H9 (cell line): ENCODE measurements at places on chromosomes 2 and 18. TPM values are rescaled to one million over a fixed set of nuclear protein-coding genes. Genes with fewer than 3 reads are reported as not detected.

DNA sequence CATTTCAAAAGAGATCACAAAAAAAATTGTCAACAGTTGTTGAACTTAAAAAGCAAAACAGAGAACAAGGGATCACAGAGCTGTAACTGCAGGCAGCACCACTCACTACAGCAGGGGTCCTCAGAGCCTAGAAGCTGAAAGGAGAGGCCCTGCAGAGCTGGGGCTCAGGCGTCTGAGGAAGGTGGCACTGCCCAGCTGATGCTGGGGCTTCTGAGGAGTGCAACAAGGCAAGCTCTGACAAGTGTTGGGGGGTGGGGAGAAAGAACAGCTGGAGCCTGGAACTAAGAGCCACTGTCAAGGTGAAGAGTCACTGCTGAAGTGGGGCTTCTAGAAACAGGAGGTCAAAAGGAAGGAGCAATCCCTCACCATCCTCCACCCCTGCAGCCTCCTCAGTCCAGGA, 46.2 kb downstream of the FTCDNL1 start:
- DNase-seq, result peak; percentile 40

- DNase-seq, result peak; percentile 47
Observed at GRCh38 chr2:170502361-170503130, 212.6 kb upstream of the SP5 start.

DNA sequence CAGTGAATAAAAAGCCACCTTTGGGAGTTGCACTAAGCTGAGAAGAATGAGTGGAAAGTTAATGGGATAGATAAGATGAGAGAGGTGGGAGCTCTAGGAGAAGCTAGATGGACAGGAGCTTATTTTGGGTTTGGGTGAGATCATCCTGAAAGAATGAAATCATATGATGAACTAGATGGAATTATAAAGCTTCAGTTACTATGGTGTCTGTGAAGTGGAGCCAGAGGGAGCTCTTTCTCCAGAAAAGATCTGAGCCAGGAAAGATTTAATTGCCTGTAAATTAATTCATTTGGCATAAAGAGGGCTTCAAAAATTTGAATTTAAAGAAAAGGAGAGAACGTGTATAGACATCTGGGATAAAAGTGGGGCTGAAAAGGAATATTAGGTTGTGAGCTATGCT, 10.3 kb downstream of the DNAH6 start:
- DNase-seq, result no peak

DNA sequence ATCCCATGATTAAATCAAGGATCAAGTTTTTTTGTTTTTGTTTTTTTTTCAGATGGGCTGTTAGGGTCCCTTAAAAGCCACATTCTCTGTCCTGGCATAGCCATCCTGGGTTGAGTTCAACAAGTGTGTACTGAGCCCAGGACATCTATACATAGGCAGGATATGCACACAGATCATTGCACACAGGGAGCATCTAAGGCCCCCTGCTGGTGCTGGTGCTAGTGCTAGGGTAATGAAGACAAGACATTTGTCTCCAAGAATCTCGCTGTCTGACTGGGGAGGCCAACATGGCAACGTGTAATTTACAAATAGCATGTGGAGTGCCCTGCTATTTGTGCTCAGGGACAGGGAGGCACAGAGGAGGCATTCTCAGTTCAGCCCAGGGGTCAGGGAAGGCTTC, 124.5 kb downstream of the VAPA start:
- no peak for DNase-seq

Gene HTR2B
- not detected in 2 replicates for total RNA-seq

GRCh38 chr2:143645921-143646645, 516.9 kb downstream of the ARHGAP15 start:
- DNase-seq, result no peak

DNA sequence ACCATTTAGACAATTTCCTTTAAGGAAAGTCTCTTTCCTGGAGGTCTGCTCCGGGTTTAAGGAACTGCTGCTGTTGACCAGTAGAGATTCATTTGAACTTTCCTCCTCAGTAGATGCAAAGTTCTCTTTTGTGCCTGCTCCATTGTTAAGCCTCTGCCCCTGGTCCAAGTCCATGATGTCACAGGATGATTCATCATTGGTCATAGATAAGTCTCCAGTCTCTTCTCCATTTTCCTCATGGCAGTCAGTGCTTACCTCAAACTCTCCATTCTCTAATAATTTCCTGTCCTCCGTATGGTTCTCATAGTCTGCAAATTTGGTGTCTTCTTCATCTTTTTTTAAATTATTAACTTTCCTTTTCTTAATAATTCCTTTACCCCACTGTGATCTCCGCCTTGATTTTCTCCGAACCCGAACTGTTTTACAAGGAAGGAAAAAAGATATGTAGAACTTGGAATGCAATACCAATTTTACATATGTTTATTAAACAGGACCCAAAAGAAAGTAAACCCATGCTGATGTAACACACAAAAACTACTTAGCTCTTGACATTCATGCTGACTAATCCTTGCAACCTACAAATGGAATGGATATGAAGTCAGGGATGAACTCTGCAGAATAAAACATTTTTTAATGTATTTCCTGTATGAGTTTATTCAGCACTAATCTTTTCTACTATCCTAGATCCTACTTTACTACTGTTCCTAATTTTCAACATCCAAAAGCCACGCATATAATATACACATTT, 169.1 kb downstream of the ATAD2B start:
- no peak for DNase-seq

DNA sequence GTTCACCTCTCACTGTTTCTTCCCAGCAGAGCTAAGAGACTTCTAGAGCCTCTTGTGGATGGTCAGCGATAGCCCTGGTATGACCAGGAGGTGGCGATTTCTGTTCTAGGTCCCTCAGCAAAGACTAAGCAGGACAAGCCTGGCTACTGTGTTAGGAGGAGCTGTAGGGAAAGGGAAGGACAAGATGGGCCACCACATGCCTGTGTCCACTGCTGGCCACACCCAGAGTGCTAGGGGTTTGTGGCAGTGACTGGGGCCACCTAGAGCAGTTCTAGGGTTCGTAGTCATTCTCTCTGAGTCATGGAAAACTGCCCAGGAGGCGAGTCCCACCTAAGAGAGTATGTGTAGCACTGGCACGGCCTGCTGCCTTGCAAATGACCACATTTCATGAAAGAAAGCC, 179.4 kb downstream of the ALPK2 start:
- peak; percentile 48 for DNase-seq

Gene TXNDC2
- 0.28 TPM in 1 of 2 replicates, not detected in the other for total RNA-seq

Gene APLF
- total RNA-seq, result 3.6 and 3.7 TPM in 2 replicates

Gene TNS1
- 3.2 and 3.4 TPM in 2 replicates for total RNA-seq

- no peak for DNase-seq
Observed at GRCh38 chr2:7127687-7128086, 210.5 kb downstream of the RNF144A start.

Gene BCL11A
- 91.4 and 92.7 TPM in 2 replicates for total RNA-seq

Gene PASK
- total RNA-seq, result 66.1 and 68.0 TPM in 2 replicates

DNA sequence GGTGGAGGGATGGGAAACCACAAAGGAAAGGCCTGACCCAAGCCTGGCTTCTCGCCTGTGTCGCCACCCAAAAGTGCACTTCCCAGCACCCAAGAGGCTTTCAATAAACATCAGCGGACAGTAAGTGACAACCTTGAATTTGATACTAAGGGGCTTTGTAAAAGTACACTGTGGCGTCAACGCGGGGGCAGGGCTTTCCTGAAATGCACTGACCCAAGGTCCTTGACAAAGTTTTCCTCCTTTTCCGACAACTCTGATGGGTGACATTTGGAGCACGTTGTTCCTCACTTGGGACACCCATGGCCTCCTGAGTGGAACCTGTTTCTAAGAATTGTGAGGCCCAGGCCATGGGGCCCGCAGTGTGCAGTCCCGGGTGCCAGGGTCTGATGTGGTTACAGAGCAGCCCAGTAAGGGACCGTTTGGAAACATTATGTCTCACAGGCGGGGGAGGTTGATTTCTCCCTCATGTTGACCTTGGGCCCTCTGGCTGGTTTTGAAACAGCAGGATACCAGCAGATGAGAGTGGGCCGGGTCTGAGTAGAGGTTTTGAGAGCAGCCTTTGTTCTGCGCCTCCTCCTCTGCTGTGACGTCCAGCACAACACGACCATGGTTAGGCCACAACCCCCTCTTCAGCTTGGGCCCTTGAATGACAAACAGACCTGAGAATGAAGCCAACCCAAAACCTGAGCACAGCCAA, 2.8 kb upstream of the ZBTB14 start:
- no peak for DNase-seq

DNA sequence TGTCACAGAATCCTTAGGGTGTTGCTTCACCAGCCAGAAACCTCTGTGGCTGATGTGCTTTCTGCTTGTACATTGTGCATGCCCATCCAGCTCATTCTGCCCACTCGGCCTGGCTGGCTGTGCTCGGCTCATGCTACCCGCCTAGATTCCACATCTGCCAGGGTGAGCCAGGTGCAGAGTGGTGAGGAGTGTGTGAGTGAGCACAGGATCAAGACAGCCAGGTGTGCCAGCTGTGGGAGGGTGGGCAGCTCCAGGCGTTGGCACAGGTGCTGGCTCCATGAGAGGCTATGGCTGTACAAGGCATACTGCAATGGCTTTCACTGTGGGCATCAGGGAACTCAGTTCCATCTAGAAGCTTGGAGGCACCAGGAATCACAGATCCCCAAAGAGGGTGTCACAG, 1321.8 kb upstream of the CRIM1 start:
- DNase-seq, result no peak

Gene UGT1A5
- not detected in 2 replicates for total RNA-seq

DNA sequence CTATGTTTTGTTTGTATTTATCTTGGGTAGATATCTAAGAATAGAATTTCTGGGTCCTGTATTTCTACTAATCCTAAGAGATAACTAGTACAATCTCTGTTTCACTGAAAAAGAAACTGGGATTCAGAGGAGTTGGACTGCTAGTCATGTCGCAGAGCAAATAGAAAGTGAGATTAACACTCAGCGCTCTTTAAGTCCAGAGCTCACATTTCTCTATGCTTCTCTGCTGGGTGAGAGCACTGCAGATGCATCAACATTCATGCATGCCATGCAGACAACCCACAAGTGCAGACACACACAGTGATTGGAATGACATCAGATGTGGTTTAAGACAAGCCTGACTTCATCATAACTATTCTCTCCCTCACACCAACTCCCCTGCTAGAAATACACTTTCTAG, 563.8 kb downstream of the TDRD15 start:
- DNase-seq, result no peak

Gene LBH
- total RNA-seq, result 51.6 and 53.0 TPM in 2 replicates

Gene RESP18
- not detected in 2 replicates for total RNA-seq

DNA sequence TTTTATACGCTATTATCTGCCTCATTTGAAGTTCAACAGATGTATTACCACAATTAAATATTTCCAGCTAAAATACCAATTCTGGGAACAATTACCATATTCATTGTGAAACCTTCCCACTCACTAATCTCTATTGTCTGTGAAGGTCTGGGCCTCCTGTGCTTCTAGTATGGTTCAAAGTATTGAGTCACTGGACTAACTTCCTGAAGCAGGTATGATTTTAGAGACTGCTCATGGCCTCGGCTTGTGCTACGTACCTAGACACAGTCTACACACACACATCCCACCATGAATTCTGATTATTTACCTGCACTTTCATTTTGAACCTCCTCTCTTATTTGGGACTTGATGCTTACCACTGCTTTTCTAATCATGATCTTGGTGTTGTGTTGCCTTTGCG, 180.7 kb upstream of the EPHA4 start:
- no peak for DNase-seq

Gene LIMS4
- 0.55 and 0.70 TPM in 2 replicates for total RNA-seq

Gene L3MBTL4
- total RNA-seq, result 1.9 and 2.0 TPM in 2 replicates

Gene GCG
- not detected in 2 replicates for total RNA-seq

Gene KIF5C
- 52.9 TPM in 2 replicates for total RNA-seq

- no peak for DNase-seq
Observed at GRCh38 chr2:231547315-231548110, 17.3 kb upstream of the NMUR1 start.

GRCh38 chr2:119290859-119291587, 67.4 kb downstream of the STEAP3 start:
- DNase-seq, result peak; percentile 94

Gene KIAA2012
- not detected in 2 replicates for total RNA-seq

- DNase-seq, result no peak
Observed at GRCh38 chr18:36066686-36067054, 689 bp downstream of the RPRD1A start.

DNA sequence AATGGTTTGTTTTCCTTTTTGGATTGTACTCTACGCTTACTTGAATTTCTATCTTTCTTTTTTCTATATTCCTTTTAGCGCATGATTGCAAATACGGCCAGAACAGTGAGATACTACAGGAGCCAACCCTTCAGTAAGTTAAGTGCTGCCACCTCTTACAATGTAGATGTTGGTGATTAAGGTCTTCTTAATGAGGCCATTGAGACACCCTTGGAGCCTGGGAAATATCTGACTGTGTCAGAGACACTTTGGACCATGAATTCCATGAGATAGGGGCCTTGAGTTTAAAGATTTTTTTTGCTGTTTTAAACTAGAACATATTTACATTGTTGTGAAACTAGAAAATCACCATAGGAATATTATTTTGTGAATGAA, 27.1 kb upstream of the MAP3K20 start:
- no peak for DNase-seq

- DNase-seq, result no peak
Observed at GRCh38 chr18:52377094-52377493, 37.1 kb downstream of the DCC start.

Gene TDRD15
- total RNA-seq, result not detected in 2 replicates

Gene OSR1
- total RNA-seq, result 0.24 and 0.35 TPM in 2 replicates

Gene ZAP70
- total RNA-seq, result 0.22 and 0.24 TPM in 2 replicates

Gene PLB1
- total RNA-seq, result 0.42 TPM in 1 of 2 replicates, not detected in the other

Gene METTL21A
- 65.9 and 68.6 TPM in 2 replicates for total RNA-seq

GRCh38 chr2:237630216-237631000, 3.0 kb downstream of the LRRFIP1 start:
- peak; percentile 27 for DNase-seq

DNA sequence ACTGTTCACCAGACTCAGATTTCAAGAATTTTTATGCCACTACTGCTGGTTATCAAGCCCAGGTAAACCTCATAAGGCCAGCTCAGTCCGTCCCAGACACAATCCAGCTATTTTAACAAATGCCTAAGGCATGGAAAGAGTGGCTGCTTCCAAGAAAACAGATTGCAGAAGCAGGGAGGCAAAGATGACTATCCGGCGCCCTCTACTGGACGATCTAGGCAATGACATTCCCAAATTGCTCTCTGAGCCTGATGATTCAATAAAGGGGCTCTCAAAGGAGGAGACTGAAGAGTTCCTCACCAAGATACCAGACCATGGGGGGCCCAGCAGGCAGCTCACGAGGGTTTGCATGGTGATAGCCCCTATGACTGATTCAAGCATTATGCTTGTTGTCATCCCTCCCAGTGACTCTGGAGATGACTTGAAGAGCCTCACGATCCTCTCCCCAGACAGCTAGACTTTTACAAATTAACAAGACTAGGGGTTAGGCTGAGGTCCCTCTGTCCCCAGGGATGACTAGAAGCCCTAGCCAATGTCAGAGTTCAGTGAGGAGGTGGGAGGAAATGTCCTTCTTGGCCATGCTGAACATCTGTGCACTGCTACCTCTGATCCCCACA, 25.0 kb downstream of the SERPINB8 start:
- DNase-seq, result peak; percentile 64

Gene ONECUT2
- total RNA-seq, result 0.48 and 0.72 TPM in 2 replicates
